Dorsolateral prefrontal cortex (tissue), 122 donors: ENCODE measurements at places on chromosomes 2 and 18.

GRCh38 chr2:210203147-210203546 lies 22.1 kb downstream of the ACADL start:
- no peak for DNase-seq

GRCh38 chr18:31386741-31387140 lies 10.2 kb downstream of the DSG4 start:
- no peak for DNase-seq

- DNase-seq, result no peak
Measured at GRCh38 chr2:64035072-64035942, 16.1 kb upstream of the VPS54 start.

DNA sequence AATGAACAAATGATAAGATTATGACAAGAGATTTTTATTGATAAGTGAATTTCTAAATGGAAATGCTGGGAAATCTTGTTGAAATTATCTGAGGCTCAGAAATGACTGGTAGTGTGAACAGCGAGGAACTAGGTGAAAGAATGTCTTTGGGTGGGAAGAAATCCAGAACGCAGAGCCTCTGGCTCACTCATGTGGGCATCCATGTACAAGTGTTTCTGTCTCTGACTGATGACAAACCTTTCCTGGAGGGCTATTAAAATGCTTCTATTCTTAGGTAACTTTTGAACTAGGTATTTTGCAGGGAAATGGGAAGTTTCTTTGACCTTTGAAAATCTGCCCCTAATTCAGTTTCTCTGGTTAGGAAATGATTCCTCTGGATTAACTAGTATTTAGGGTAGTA lies 598.6 kb downstream of the SLC4A3 start:
- DNase-seq, result no peak

- DNase-seq, result no peak
Measured at GRCh38 chr2:144484201-144484948, 35.5 kb downstream of the ZEB2 start.

DNA sequence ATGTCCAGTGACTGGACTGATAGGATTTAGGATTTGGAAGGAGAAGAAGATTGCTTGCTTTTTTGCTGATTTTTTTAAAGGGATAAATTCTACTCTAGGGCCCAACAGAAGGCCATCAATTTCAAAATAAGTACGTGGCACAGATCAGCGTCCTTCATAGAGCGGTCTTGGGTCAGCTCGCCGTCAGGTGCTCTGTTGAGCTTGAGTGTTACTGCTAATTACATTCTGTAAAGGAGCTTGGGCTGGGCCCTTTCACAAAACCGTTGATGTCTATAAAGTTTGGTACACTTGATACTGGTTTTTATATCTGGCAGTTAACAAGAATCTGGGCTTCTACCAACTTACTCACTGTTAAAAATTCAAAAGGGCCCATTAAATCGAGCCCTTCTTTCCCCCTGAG lies 45.4 kb downstream of the ARMC9 start:
- no peak for DNase-seq

DNA sequence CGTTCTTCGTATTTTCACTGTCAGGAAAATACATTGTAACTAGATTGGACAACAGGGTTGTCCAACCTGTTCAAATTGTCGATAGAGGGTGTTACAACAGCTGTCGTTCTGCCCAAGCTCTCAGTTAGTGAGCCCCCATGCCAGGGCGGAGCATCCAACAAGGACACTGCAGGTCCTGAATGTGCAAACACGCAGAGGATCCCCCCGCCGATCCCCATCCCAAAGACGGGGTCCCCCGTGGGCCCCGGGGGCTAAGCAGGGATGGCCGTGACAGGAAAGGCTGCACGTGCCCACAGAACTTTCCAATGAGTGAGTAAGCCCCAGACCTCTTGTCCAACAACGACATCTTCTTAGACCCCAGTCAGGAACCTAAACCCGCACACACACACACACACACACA lies 140.8 kb downstream of the PXDN start:
- no peak for DNase-seq

DNA sequence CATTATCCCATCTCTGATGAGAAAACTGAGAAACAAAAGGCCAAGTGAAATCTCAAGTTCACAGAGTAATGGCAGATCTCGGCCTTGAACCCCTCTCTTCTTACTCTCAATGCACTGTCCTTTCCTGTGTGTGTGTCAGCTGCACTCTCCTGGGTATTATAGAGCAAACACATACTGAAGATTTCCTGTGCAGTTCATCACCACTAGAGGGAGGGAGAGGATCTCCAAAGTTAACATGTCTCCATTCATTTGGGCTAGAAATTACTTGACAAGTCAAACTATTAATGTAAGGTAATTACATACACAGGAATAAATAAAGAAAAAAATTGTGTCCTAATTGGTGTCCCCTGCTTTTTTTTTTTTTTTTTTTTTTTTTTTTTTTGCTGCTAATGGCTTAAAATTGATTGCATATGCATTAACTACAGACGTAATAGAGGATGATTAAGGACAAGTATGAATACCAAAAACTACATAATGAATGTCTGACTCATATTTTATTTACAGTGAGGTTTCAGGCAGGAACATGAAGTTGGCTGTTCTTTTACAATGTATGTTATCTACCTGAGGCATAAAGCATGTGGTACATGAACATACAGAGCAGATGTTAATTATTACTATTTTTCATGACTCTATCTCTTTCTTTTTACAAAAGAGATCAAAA lies 269.2 kb downstream of the NYAP2 start:
- DNase-seq, result no peak

- no peak for DNase-seq
Measured at GRCh38 chr2:19574778-19575260, 216.4 kb upstream of the OSR1 start.

DNA sequence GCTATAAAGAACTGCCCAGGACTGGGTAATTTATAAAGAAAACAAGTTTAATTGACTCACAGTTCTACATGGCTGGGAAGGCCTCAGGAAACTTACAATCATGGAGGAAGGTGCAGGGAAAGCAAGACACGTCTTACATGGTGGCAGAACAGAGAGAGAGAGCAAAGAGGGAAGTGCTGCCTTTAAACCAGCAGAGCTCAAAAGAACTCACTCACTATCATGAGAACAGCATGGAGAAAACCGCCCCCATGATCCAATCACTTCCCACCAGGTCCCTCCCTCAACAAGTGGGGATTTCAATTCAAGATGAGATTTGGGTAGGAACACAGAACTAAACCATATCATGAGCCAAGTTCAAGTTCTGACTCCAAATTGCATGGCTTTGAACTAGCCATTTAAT lies 62.8 kb upstream of the PPP1CB start:
- no peak for DNase-seq

GRCh38 chr2:84938194-84938879 lies 32.6 kb upstream of the KCMF1 start:
- no peak for DNase-seq

- no peak for DNase-seq
Measured at GRCh38 chr18:21490748-21491147, 109.8 kb downstream of the ESCO1 start.

GRCh38 chr18:70659036-70659925 lies 370.4 kb downstream of the SOCS6 start:
- DNase-seq, result no peak

DNA sequence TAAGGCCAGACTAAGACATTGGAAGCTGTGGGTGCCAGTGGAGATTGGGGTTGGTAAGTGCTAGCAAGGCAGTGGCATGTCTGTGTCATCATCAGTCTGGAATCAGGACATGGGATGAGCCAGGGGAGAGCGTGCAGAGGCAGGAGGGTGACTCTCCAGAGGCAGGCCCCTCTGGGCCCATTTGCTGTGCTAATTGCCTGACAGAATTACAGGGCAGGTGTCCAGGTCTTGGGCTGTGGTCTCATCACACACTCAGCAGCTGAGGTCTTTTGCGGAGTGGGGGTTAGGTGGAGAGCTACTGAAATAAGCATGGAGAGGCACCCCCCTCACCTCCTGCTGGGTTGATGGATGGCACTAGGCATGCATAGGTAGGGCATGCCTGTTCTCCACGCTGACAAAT lies 57.4 kb downstream of the CELF4 start:
- no peak for DNase-seq

DNA sequence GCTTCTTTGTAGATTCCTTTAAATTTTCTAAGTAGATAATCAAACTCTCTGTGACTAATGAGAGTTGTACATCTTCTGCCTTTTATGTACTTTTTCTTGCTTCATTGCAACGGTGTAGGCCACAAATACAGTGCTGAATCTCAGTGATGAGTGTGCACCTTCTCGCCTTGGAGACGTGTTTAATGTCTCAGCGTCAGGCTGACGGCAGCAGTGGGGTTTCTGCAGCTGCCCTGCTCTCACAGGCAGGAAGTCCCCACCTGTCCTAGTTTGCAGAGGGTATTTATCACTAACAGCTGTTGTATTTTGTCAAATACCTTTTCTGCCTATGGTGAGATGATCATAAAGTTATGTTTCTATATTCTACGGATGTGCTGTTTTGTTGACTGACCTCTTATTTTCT lies 13.3 kb downstream of the AGXT start:
- DNase-seq, result no peak

GRCh38 chr2:133986081-133986837 lies 267.6 kb upstream of the MGAT5 start:
- DNase-seq, result no peak

DNA sequence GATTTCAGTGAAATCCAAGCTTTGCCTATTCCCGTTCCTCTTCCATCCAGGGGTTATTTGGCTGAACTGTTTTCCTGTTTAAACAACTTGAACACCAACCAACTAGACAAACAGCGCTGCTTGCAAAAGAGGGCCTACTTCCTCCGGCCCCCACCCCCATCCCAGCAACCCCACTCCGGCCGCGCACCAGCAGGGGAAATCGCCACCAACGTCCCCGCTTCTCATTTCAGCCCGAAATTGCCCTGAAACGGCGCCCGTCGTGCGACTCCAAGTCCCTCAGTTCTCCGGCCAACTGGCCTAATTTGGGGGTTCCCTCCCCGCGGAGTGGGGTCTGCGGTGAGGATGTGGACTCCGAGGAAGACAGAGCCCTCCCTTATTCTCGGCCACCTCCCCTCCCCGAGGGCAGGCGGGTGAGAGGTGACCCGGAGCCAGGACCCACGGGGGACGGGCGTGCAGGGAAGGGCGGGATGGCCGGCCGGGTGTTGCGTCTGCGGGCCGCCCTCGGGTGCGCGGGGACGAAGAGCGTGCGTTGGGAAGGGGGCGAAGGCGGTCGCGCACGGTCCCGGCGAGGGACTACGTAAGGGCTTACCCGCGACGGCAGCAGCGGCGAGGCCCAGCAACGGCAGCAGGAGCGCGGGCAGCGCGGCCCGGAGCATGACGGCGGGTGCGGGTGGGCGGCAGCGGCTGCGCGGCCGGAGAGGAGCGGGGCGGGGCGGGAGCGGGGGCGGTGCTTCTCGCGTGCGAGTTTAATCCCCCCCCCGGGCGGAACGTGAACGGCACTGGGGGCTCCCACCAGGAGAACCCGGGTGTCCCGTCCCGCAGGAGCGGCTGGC lies at the start of gene CD302:
CD302 (minus strand) TSS at position 666 of the 833 bp plus-strand sequence; CDS start at position 656, 10 bp downstream.
- peak; percentile 33 for DNase-seq

- no peak for DNase-seq
Measured at GRCh38 chr2:218028189-218028495, 25.3 kb upstream of the TNS1 start.

DNA sequence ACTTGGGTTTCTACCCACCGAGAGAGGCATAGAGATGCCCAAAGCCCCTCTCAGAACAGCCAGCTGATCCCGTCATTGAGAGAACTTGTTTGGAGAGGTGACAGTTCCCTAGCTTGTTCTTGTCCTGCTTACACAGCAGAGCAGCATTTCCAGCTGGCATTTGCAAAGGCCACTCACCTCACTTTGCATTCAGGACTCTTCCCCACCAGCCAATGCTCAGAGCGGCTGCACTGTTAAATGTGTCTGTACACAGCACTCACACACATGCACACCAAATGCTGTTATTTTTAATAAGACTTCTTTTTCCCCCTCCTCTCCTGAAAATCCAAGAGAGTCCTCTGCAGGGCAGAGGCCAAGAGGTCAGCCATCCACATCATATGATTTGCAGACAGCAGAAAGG lies 104.6 kb upstream of the SLC14A2 start:
- DNase-seq, result no peak
